DMS53 (cell line): ENCODE measurements at places on chromosomes 11 and 22.
A peak's percentile ranks its signal among the peaks of the same experiment; 100 is the strongest.

DNA sequence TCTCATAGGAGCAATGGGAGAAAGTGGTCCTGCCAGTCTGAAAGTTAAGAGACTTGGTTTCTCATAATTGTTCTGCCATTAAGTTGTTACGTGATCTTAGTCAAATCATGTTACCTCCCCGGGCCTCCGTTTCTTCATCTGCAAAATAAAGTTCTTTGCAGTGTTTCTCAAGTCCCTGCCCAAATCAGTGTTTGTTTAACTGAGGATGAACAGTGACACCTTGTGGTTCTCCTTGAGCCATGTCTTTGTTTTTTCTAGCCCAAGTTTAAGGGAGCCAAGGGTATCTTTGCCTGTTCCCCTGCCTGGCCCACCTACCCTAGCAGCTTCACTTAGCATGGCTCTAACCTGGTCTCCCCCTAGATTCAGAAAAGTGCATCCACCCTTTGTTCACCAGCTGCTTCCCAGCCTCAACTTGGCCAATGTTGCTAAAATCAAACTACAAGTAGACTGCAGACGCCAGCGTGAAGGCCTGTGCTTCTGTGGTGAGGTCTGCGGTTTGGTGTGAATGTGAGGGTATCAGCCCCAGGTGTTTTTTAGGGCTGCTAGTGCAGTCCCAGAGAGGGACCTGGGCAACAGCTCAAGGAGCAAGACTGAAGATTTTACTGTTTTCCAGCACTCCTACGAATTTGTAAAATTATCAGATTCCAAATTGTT lies 35.5 kb downstream of the FZD4 start:
- DNase-seq: peak; percentile 76

GRCh38 chr11:114017723-114018122 lies 41.8 kb upstream of the ZBTB16 start:
- DNase-seq: no peak

- no peak for DNase-seq
Measured at GRCh38 chr11:10247011-10247410, 47.0 kb downstream of the SBF2 start.

GRCh38 chr11:23948851-23949250 lies 548.0 kb upstream of the LUZP2 start:
- no peak for DNase-seq

DNA sequence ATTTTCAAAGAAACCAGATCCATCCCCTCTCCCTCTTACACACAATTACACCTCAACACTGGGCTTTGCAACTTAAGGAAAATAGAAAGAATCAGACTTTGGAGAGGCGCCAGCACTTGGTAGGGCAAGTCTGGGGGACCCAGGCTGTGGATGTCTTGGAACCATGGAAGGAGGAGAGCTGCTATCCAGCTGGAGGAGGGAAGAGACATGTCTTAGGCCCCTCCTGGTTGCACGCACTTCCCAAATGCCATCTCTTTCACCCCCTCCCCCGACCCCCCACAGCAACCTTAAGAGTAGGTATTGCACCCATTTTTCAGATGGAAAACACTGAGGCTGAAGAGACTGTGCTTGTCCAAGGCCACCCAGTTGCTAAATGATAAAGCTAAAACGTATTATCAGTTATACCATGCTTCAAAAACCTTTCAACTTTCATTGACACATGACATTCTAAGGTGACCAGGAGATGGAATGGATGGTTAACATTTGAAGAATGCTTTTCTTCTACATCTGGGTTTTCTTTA lies 3.9 kb downstream of the TIMP3 start:
- no peak for DNase-seq

DNA sequence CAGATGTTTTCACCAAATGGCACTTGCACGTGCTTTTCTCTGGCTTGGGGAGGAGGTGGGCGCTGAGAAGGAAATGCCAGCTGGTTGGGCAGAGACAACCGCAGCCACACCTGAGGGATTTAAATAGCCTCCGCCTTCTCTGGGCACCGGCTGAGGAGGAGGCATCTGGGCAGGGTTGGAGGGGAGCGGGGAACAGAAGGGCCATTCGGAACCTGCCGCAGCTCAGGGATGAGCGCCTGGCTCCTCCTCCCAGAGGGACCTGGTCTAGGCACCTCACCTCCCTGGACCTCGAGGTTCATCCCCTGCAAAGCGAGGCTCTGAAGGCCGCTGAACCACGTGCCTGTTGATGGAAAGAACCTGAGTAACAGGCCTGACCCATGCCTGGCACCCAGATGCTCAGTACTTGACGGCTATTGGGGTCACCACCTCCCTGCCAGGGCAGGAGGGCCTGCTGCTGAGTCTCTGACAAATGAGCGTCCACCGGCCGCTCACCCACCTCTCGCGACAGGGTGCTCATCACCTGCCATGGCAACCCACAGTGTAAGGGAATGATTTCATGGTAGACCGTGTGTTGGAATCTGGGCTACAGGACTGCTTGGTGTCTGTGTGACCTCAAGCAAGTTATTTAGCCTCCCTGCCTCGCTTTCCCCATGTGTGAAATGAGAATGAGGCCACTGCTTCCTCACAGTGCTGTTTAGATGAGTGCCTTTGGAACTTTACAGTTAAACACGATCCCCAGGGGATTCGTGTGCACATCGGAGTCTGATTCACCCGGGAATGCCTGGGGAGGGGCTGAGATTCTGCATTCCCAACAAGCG lies 2.0 kb upstream of the KDELR3 start:
- peak; percentile 17 for DNase-seq

DNA sequence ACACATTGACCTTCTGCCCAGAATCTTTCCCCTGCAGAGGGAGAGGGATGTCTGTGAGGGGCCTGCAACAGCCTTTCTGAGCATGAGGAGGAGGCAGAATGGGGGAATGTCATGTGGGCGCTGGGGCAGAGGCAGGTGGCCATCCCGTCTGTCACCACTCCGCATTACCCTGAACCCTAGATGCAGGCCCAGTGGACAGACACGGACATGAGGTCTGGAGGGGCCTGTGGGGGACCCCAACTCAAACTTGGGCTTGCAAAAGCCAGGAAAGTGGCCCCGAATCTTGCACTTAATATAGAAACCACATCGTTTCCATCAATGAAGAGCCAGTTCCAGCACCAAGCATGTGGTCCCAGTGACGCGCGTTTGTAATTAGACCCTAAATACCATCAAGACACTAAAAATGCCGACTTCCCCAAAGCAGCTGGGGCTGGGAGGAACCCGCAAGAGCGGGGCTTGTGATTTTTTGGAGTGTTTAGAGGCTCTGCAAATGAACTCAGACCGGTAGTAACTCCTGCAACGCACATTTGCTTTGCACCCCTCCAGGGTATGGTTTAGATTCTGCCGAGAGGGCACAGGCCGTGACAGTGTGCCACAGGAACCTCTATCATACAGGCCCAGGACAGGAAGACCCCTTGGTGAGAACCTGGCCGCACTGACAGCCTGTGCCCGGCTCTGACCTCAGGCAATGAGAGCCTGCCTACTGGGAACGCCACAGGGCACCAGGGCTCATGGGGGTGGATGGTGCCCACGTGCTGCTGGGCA lies 109.3 kb downstream of the CTTN start:
- DNase-seq: no peak

DNA sequence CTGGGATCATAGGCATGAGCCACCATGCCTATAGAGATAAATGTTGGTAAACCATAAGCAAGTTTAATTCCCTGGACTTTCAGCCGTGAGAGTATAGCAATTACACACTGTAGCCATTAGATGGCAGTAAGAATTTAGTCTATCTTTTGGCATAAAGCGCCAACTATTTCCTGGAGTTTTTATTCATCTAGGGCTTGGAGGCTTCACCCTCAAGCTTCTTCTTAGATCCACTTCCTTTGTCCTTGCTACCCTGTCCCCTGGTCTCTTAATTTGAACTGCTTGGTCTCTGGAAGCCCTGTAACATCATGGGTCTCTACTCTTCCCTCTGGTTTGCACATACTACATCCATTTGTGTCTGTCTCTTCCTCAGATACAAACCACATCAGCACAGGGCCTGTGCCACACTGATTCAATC lies 38.2 kb downstream of the OR10A6 start:
- DNase-seq: peak; percentile 85

DNA sequence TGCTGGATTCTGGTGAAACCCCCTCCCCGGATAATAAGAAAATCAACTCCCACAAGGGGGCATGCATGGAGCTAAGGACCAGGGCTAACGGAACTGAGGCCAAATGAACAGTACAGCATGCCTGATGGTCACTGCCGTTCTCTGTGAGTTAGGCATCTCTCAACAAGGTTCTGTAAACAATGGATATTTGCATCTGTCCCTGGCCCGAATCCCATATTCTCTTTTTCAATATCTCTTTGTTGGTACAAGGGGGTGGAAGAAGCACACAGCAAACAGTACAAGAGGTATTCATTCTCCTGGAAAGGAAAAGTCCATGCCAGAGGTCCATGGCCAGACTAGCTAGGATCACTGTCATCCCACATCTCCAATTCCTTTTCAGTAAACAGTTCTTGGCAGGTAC lies 32.2 kb upstream of the APOA1 start:
- peak; percentile 40 for DNase-seq

- DNase-seq: no peak
Measured at GRCh38 chr11:79173615-79174014, 267.2 kb downstream of the TENM4 start.

- no peak for DNase-seq
Measured at GRCh38 chr22:32961497-32961896, 96.7 kb downstream of the SYN3 start.

- DNase-seq: no peak
Measured at GRCh38 chr11:67367761-67368227, 5.6 kb downstream of the CLCF1 start.

- DNase-seq: no peak
Measured at GRCh38 chr11:113105592-113105991, 144.4 kb downstream of the NCAM1 start.

DNA sequence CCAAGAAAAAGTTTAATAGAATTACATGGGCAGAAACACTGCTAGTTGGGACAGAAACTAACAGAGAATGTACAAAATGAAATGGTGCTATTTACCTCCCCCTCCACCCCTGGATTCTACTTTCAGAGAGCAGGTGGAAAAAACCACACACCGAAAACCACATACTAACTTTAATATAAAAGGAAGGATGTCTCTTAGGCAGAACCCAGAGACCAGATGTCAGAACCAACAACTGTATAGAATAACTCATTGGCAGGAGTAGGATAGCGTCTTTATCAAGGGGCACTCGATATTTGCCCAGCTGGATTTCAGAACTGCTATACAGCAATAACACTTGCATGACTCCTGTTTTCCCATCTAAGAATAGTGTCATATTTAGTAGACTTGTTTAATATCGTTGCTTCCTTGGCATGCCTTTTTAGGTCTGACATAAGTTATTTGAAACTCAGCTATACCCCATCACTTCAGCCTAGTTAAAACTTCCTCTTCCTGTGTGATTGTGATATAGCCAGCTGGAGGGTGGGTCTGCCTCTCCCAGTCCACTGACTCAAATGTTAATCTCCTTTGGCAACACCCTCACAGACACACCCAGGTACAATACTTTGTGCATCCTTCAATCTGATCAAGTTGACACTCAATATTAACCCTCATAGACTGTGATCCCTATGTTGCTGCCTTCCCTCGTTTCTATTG lies 1.2 kb downstream of the SLC22A25 start:
- DNase-seq: no peak

- no peak for DNase-seq
Measured at GRCh38 chr22:25134451-25134850, 65.2 kb upstream of the CRYBB3 start.

DNA sequence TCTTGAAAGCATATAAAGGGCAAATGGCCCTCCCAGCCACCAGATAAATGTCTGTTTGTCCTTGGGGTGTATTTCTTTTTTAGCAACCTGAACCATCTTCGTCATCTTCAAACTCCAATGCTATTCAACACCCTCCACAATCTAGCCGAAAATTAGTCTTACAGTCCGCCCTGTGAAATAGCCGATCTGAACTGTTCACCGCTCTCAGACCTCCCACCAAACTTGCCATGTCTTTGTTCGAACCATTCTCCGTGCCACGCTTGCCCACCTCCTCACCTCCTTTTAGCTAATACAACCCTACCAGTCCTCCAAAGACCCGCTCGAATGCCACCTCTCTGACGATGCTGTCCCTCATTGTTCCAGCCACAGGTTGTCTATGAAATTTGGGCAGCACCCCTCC lies 46.0 kb downstream of the SC5D start:
- no peak for DNase-seq

DNA sequence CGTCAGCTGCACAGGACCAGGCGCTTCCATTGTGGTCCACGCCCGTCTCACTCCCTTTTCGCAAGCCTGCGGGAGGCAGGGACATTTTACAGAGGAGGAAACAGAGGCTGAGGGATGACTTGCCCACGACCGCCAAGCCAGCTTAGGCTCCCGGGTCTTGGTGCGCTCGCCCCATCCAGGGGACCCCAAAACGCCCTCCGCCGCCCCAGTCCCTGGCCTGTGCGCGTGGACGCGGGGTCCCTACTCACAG lies 300 bp downstream of the WNT11 start:
- DNase-seq: no peak

- DNase-seq: no peak
Measured at GRCh38 chr22:24686280-24686679, 83.3 kb downstream of the GGT1 start.

DNA sequence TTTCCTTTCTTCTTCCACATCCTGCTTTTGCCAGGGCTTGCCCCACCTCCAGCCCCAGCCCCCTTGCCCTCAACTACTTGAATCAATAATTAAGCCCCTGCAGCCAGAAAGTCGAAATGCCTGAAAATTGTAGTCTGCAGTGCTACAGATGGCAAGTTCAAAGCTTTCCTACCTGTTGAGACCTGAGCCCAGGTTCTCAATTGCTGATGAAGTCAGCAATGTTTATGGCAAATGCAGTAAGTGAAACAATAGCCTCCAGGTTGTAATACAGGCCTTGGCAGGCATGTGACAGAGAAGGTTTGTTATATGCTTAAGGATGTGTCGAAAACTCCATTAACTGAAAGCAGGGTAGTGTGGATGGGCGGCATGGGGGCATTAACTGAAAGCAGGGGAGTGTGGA lies 181.1 kb upstream of the SESN3 start:
- no peak for DNase-seq

GRCh38 chr22:28425211-28425610 lies 254.4 kb downstream of the TTC28 start:
- DNase-seq: peak; percentile 60

DNA sequence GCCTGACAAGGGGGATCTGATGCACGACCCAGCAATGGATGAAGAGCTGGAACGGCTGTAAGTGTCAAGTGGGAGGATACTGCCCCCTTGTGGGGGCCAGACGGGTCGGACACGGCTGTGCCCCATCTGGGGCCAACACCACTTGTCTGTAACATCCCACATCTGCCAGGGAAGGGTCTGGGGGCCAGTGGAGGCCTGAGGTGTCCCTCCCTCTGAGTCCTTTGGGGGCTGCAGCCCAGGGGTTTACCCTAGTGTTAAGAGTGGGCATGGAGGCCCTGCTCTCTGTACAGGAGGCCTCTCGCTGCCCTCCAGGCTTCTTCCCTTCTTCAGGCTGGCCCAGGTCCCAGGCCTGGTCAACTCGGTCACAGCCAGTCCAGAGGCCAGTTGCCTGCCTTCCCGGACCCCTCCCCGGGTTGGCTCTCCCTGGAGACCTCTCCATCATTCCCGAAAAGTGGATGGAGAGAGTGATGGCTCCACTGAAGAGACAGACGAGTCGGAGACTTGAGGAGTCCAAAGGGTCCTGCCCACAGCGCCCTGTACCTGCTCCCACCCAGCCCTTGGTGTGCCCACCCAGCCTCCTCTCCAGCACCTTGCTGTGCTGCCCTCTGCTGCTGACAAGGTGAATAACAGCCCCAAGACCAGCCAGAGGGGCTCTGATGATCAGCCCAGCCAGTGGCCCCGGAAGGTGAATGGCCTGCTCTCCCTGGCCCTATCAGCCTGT lies 15.4 kb downstream of the ARFGAP2 start:
- peak; percentile 80 for DNase-seq

- DNase-seq: no peak
Measured at GRCh38 chr22:30232716-30233218, 13.8 kb downstream of the LIF start.
